CD4-positive, alpha-beta memory T cell (primary cell): ENCODE measurements at places on chromosomes 2 and 18. TPM values are rescaled to one million over a fixed set of nuclear protein-coding genes. Genes with fewer than 3 reads are reported as not detected.

Gene EN1
- not detected for total RNA-seq

Gene TRPM8
- not detected for total RNA-seq

Gene NMUR1
- total RNA-seq: not detected

Gene RMC1
- 56.6 TPM for total RNA-seq

DNA sequence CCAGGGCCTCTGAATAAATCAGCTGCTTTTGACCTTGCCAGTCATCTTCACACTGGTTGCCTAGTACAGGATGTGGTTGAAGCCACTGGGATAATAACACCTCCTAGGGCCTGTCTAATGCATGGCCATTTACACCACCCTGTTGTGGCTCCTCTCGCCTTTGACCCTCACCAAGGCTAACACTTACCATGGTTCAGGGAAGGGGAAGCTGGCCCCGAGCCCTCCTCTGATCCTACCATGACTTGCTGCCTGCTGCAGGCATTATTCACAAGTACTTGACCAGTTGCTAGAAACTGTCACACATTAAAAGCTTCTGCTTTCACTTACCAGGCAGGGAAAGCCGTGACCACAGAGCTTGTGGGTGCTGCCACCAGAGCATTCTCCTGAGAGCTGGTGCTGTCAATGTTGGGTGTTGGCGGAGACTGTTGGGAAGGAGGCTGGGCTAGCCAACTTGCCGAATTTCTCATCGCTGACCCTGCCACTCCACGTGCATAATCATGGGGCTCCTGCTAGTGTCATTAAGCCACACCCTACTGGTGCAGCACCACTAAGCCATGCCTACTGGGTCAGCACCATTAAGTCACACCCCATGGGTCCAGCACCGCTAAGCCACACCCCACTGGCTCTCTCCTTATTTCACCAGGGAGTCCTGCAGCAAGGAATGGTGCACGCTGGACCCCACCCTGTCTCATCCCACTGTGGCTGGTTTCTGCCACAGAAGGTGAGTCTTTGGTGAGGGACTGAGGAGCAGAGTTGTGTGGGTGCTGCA is 47.0 kb upstream of the TTC39C start:
- H3K4me1 ChIP-seq: peaks cover 90% of the 10 kb centered on the region
- no peaks in the 10 kb centered on the region for H3K36me3 ChIP-seq
- peak overlapping the region; percentile 38 for H3K4me3 ChIP-seq
- peak; percentile 32 for DNase-seq
- H3K27ac ChIP-seq: peak overlapping the region; percentile 17
- H3K27me3 ChIP-seq: no peaks in the 10 kb centered on the region

DNA sequence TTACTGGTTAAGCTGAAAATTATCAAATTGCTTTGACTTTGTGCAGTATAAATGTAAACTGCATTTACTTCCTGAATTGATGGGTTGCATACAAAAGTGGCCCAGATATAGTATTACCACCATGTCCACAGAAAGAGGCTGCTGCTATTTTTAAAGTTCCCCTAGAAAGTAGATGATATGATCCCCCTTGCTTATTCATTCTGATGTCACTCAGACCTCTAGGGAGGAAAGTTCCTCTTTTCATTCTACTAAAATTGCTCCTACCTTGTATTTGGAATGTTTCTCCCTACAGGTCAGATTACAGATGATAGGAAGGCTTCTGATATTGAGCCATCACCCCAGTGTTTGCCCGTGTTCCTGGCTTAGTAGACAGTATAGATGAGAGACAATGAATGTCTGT is 247.6 kb upstream of the TNP1 start:
- H3K27me3 ChIP-seq: no peaks in the 10 kb centered on the region
- DNase-seq: no peak
- H3K27ac ChIP-seq: no peak overlapping the region
- H3K36me3 ChIP-seq: no peaks in the 10 kb centered on the region

DNA sequence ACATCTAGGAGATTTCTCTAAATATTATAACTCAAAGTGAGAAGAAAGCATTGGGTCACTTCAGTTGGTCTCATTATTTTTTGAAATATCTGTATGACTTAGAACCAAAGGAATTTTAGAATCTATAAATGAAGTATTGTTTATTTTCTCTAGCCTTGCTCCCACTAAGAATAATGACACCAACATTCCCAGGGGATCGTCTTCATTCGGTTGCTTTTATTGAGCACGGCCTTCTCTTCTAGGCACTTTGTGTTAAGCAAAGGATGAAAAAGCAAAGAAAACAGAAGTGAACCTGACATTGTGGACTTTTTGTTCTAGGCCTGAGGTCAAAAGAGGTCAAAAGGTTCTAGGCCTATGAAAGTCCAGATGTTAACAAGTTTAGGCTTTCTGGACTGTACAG is 231.9 kb downstream of the GALR1 start:
- H3K4me1 ChIP-seq: no peaks in the 10 kb centered on the region
- H3K36me3 ChIP-seq: no peaks in the 10 kb centered on the region
- no peaks in the 10 kb centered on the region for H3K27me3 ChIP-seq
- no peak overlapping the region for H3K27ac ChIP-seq
- no peak overlapping the region for H3K4me3 ChIP-seq

GRCh38 chr18:4888251-4889040 is 308.6 kb downstream of the AKAIN1 start:
- DNase-seq: no peak
- no peaks in the 10 kb centered on the region for H3K36me3 ChIP-seq
- no peaks in the 10 kb centered on the region for H3K4me1 ChIP-seq
- H3K27me3 ChIP-seq: no peaks in the 10 kb centered on the region
- H3K4me3 ChIP-seq: no peak overlapping the region

DNA sequence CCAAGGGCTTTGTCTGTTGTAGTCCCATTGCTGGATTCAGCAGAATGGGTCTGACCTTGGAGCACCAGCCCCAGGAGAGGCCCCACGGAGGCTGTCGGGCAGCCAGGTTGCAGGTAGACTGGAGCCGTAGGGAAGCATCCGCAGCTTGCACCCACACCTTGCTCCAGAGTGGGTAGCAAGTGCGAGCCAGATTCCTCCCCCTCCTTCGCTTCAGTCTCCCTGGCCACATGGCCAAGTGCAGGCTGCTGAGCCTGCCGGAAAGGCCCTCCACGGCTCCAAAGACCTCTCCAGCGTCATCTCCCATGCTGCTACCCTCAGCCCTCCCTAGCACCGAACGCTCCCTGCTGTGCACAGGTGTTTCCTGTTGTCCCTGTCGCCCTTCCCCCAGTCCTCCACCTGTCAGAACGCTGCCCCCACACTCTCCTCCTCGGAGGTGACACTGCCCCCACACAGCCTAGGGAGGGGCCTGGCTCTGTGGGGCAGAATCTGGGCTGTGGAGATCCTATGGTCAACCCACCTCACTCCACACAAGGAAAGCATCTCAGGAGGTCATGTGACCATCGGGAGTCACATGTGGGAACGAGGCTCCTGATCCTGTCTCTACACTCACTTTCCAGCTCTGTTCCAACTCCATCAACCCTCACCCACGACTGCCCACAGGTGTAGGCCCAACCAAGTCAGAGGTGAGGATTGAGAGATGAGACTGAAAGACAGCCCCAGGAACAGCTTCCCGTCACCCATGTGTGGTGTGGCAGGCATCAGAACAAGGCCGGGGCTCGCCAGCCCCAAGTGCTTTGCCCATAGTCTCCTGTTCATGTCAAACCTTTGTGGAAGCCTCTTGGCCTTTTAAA is 8.3 kb downstream of the KCNF1 start:
- no peak overlapping the region for H3K4me3 ChIP-seq
- DNase-seq: no peak
- H3K27ac ChIP-seq: no peak overlapping the region
- H3K4me1 ChIP-seq: no peaks in the 10 kb centered on the region
- no peaks in the 10 kb centered on the region for H3K36me3 ChIP-seq

GRCh38 chr2:241859017-241859435 is 332 bp upstream of the PDCD1 start:
- no peak for DNase-seq
- peak overlapping the region; percentile 64 for H3K27ac ChIP-seq
- H3K36me3 ChIP-seq: no peaks in the 10 kb centered on the region
- H3K4me1 ChIP-seq: peaks cover 80% of the 10 kb centered on the region
- peak overlapping the region; percentile 23 for H3K4me3 ChIP-seq

DNA sequence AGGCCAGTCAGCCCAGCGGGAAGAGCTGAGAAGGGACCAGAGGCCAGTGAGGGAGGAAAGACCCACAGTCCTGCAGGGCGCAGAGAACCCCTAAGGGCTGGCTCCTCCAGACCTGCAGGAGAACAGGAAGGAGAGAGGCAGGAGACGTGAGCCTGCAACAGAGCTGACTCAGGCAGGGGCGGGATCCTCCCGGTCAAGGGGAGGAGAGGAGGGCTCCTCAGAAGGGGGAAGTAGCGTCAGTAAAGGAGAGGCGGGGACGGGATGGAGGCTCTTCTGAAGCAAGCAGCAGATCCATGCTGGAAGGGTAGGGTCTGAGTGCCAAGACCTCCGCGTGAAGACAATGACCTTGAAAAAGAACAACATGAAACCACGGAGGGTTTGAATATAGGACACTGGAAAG is 50.8 kb downstream of the TRABD2A start:
- peaks cover 86% of the 10 kb centered on the region for H3K4me1 ChIP-seq
- no peak overlapping the region for H3K27ac ChIP-seq
- DNase-seq: no peak
- no peaks in the 10 kb centered on the region for H3K27me3 ChIP-seq
- H3K36me3 ChIP-seq: peaks cover 4% of the 10 kb centered on the region
